Fibroblast of lung (primary cell): ENCODE measurements at places on chromosomes 16 and 17. TPM values are rescaled to one million over a fixed set of nuclear protein-coding genes. Genes with fewer than 3 reads are reported as not detected.

Gene ALDOC
- 59.3 and 91.3 TPM in 2 replicates for total RNA-seq

Gene PRSS53
- 1.0 and 1.7 TPM in 2 replicates for total RNA-seq

Gene CSF3
- total RNA-seq, result not detected in 2 replicates

Gene GNGT2
- total RNA-seq, result not detected in 2 replicates
